ENCODE measurements at places on chromosomes 16 and 17.

DNA sequence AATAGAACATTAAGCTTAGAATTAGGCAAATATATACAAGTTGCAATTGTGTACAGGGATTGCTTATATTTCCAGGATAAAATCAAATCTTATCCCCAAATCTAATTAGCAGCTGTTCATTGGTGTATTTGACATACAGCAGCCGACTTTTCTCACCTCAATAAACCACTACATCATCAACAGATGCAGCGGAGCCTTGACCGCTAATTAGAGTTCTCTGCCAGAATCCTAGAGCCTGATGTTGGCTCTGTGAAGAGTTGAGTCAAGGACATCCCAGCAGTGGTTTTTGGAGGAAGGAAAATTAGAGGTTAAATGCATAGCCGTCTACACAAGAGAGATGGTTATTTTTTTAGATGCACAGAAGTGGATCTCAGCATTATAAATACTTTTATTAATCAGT lies 221.9 kb upstream of the CACNG5 start:
- no peak for DNase-seq

DNA sequence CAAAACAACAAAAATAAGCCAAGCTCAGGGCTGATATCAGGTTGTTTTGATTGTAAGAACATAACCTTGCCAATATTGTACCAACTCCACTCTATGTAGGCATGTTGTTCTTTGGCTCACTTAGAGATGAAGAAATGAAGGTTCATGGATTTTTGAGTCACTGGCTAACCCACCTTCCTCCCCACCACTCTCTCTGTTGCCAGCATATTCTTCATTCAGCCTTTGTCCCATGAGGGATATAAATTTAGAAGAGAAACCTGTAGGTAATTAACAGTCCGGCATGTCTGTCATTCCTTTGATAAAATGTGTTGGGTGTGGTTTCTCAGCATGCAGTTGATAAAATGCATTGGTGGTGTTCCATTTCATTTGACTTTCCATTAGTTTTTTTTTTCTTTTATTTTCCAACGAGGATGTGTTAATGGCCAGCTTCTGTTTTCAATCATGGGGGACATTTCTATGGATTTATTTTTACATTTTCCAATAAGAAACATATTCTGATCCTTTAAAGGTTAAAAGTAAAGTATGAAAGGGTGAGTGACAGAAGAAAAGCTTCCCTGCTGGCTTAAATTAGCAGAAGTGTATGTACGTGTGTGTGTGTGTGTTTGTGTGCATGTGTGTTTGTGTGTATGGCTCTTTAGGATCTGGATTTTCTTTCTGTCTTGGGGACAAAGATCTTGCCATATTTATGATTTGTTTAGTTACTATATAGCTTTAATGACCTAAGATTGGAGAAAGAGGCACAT lies 166.2 kb upstream of the KCNJ16 start:
- DNase-seq: no peak

GRCh38 chr17:82657926-82658325 lies 9.7 kb upstream of the WDR45B start:
- no peak for DNase-seq

GRCh38 chr17:7184091-7184488 lies 4.9 kb upstream of the ASGR1 start:
- no peak for DNase-seq

- DNase-seq: no peak
Measured at GRCh38 chr16:87864331-87864989, 4.8 kb downstream of the SLC7A5 start.

DNA sequence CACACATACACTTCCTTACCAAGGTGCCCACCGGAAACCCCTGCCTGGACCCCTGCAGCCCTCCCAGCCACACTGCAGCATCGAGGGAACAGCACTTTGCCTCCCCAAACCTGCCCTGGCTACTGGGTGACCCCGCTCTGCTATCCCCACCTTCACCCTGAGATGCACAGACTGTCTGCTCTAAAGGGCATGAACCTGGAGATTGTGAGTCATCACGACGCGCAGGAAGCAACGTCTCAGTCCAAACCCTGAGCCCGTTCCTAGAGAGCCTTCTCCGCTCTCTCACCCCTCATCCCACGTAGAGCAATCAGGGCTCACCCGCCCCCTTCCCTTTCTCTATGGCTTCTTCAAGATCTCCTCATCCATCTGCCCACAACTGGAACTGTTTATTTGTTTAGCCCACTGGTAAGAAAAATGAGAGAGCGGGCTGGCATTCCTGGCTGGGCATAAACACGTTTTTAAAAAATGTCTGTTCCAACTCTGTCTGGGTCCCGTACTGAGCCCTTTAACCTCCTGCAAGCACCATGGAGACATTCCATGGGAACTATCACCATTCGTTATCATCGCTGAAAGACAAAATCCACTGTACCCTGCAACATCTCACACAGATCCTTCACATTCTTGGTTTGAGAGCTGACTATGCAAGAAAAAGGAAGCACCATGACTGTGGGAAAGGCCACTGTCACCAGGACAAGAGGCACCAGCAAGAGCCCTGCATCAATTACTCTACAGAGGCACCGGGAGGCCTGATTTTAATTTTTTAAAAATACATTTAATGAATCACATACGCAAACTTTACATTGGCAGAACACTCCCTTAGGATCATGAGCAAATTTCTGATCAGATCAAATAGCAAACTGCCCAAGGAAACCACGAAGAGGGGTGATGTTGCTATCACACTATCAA lies 28.2 kb downstream of the ZFHX3 start:
- DNase-seq: no peak

DNA sequence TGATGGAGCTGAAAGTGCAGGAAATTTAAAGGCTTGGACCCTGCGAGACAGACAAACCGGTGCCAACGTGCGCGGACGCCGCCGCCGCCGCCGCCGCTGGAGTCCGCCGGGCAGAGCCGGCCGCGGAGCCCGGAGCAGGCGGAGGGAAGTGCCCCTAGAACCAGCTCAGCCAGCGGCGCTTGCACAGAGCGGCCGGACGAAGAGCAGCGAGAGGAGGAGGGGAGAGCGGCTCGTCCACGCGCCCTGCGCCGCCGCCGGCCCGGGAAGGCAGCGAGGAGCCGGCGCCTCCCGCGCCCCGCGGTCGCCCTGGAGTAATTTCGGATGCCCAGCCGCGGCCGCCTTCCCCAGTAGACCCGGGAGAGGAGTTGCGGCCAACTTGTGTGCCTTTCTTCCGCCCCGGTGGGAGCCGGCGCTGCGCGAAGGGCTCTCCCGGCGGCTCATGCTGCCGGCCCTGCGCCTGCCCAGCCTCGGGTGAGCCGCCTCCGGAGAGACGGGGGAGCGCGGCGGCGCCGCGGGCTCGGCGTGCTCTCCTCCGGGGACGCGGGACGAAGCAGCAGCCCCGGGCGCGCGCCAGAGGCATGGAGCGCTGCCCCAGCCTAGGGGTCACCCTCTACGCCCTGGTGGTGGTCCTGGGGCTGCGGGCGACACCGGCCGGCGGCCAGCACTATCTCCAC lies at the start of gene NOG:
Gene NOG (plus strand): TSS at position 54 of the 674 bp plus-strand sequence. CDS start 525 bp downstream, at position 579.
- DNase-seq: peak; percentile 52

GRCh38 chr17:45091778-45092425 lies 30.8 kb downstream of the NMT1 start:
- no peak for DNase-seq

DNA sequence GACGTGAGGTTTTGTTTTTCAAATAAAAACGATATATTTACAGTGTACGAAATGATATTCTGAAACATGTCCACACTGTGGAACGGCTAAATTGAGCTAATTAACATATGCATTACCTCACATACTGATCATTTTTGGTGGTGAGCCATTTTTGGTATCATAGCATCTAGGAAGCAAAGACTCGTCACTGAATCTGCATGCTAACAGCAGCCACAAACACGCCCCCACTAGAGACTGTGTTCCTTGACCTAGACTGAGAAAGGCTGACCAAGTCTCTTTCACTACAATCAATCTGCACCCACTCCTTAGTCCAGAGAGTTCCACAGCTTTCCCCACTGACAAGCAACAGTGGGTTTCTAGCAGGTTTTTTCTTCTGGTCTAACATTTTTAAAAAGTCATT lies 29.5 kb downstream of the NPLOC4 start:
- no peak for DNase-seq

GRCh38 chr16:84367750-84368307 lies 509 bp upstream of the ATP2C2 start:
- DNase-seq: no peak

DNA sequence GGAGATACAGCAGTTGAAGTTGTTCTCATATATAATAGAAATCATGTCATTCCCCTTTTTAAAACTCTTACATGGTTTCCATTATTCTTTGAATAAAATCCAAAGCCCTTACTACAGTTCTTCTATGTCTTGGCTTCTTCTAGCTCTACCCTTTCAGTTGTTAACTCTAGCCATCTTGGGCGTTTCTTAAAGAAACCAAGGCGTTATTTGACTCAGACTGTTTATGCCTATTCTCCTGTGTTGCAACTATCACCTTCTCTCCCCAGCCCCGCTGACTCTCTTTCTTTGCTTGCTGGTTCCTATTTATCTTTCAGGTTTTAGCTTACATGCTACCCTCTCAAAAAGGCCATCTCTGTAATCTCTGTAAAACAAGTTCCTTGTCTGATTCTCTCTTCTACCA lies 32.7 kb downstream of the NFATC3 start:
- DNase-seq: no peak

DNA sequence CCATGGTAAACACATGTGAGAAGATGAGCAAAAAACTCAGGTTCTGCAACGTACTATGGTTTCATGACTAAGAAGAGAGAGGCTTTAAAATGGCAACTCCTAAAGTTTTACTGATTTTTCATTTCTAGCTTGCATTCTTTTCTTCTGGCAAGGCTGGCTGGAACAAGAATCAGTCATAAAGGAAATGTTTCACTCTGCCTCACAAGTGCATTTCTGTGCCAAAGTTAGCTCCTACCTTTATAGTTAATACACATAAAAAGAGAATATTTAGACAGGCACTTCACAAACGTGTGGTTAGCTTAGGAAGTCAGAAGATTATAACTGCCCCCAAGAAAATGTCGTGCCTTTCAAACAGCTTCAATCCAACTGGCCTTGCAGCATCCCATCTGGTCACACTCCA lies 417.1 kb upstream of the CDH11 start:
- DNase-seq: peak; percentile 55

DNA sequence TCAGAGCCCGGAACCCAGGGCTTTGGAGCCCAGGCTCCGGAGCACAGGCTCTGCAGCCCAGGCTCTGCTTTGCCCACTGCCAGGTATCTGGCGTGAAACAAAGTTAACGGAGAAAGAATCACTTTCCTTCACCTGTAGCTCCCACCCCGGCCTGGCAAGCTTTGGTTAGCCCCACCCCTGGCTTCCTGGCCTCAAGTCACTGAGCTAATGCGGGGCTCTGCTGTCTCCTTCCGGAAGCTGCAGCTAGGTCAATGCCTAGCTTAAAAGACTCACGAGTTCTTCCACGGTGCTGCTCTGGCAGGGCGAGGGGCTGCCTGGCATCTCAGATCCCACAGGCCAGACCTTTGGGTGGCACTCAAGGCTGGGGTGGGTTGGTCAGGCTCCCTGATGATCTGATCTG lies 21.1 kb upstream of the SPPL2C start:
- DNase-seq: no peak

DNA sequence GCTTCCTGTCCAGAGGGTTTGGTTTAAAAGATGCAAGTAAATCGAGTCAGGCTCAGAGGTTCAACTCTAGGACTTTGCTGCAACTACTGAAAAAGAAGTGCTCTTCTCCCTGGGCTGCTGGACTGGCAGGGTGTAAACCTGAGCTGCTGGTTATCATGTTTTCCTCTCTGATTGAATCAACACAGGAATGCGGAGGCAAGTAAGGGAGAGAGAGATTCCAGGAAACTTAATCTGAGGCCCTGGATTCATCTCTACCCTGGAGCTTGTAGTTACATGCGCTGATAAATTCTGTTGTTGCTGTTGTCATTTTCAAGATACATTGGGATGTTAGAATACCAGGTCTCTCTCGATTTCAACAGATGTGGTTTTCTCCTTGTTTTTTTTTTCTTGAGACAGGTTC lies 8.2 kb upstream of the HS3ST3A1 start:
- no peak for DNase-seq
